Breast epithelium (tissue), 4 donors: ENCODE measurements at places on chromosomes 12 and 14. TPM values are rescaled to one million over a fixed set of nuclear protein-coding genes. Genes with fewer than 3 reads are reported as not detected.

DNA sequence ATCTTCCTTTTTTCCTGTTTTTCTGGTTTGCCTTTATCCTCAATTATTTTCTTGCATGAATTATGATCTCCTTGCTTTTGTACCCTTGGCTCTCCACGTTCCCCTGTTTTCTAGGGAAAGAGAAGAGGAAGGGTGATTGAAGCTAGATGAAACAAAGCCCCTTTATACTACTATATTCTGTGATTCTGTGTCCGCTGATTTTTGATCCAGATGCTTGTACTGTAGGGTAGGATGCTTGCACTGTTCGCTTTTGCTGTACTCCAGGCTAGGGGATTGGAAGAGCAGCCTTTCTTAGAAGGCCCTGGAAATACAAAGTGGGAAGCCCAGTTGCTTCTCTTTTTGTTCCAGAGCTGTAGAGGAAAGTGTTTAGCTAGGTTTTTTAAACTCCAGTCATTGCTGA, 35.1 kb upstream of the KLHDC2 start:
- H3K4me1 ChIP-seq = no peaks in the 10 kb centered on the region
- no peak for DNase-seq
- H3K27ac ChIP-seq = no peak overlapping the region
- H3K27me3 ChIP-seq = no peaks in the 10 kb centered on the region
- no peak overlapping the region for H3K4me3 ChIP-seq
- no peaks in the 10 kb centered on the region for H3K36me3 ChIP-seq

- H3K4me1 ChIP-seq = no peaks in the 10 kb centered on the region
- no peak overlapping the region for H3K27ac ChIP-seq
- no peaks in the 10 kb centered on the region for H3K36me3 ChIP-seq
- H3K27me3 ChIP-seq = no peaks in the 10 kb centered on the region
- no peak overlapping the region for H3K4me3 ChIP-seq
These were observed 25.6 kb downstream of the EMP1 start for GRCh38 chr12:13222076-13222475.

- no peak overlapping the region for H3K27ac ChIP-seq
- no peak for DNase-seq
- H3K4me3 ChIP-seq = no peak overlapping the region
- H3K36me3 ChIP-seq = no peaks in the 10 kb centered on the region
- H3K4me1 ChIP-seq = no peaks in the 10 kb centered on the region
These were observed 5.5 kb upstream of the SLC7A7 start for GRCh38 chr14:22820731-22821130.

GRCh38 chr14:35534208-35534872, 376 bp downstream of the INSM2 start:
- no peaks in the 10 kb centered on the region for H3K36me3 ChIP-seq
- H3K4me1 ChIP-seq = peaks cover 14% of the 10 kb centered on the region
- peaks cover 53% of the 10 kb centered on the region for H3K27me3 ChIP-seq

DNA sequence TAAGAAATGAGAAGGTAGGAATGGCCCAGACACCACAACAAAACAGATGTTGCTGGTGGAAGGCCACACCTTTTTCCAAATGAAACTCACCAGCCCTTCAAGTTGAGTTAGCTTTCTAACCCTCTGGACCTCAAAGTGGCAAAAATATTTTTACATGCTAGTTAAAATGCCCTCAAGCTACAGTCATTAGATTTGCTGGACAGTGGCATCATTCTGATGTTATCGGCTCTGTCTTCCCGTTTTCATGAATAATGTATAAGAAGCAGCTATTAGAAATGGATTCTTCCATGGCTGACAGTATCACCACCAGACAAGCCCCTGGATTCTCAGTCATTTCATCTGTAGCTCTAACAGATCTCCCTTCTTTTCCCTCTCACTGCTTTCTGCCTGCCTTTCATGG, 37.1 kb upstream of the PLXNC1 start:
- no peaks in the 10 kb centered on the region for H3K27me3 ChIP-seq
- no peak overlapping the region for H3K4me3 ChIP-seq
- DNase-seq = no peak
- no peaks in the 10 kb centered on the region for H3K4me1 ChIP-seq
- no peaks in the 10 kb centered on the region for H3K36me3 ChIP-seq
- no peak overlapping the region for H3K27ac ChIP-seq

DNA sequence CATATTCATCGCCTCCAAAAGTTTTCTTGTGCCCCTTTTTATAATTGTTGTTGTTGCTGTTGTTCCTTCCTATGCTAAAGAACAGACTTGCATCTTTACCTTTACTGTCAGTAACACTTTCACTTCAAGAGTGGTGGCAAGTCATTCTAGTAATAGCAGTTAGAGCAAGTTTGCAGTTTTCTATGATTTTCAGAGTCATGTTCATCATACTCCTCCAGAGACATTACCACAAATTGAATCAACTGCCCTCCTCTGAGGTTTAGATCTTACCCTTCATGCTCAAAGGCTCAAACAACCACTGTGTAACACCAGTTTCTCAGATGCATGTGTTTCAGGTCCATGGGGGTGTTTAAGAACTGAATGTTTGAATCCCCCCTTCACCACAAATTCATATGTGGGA, 763.4 kb downstream of the LRFN5 start:
- no peaks in the 10 kb centered on the region for H3K27me3 ChIP-seq
- no peak overlapping the region for H3K27ac ChIP-seq
- no peak overlapping the region for H3K4me3 ChIP-seq
- DNase-seq = no peak
- peaks cover 5% of the 10 kb centered on the region for H3K36me3 ChIP-seq

The HOTAIR gene
- 0.73 TPM for total RNA-seq

The M6PR gene
- 118 TPM for total RNA-seq

The IFNG gene
- not detected for total RNA-seq

The CLEC9A gene
- not detected for total RNA-seq

The FBXO33 gene
- 21.5 TPM for total RNA-seq

The CDH24 gene
- 5.2 TPM for total RNA-seq
